Astrocyte of the cerebellum (primary cell): ENCODE measurements at places on chromosomes 11 and 22.
A peak's percentile ranks its signal among the peaks of the same experiment; 100 is the strongest.

GRCh38 chr11:78821371-78822306 is 247.0 kb upstream of the NARS2 start:
- no peak for DNase-seq

GRCh38 chr22:44965171-44965570 is 44.6 kb downstream of the PHF21B start:
- no peak for DNase-seq

DNA sequence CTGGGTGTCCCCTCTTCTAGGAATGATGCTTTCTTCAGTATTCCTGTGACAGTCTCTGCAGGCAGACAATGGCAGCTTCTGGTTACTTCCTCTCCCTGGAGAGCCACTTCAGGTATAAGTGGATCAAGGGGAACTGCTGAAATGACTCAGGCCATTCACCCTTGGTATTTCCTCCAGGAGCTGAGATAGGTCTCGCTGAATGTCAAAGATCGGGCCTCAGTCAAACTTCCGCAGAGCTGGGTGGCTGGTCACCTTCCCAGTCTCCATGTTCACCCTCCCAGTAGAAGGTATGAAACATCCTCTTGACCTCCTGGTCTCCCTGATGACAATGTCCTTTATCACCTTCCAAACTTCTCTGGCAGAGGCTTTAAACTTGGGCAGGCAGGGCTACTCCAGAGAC is 1.8 kb upstream of the ANKK1 start:
- no peak for DNase-seq

- DNase-seq: no peak
Observed at GRCh38 chr11:133814588-133815100, 30.7 kb downstream of the SPATA19 start.

- no peak for DNase-seq
Observed at GRCh38 chr11:88435415-88435814, 97.9 kb upstream of the CTSC start.

DNA sequence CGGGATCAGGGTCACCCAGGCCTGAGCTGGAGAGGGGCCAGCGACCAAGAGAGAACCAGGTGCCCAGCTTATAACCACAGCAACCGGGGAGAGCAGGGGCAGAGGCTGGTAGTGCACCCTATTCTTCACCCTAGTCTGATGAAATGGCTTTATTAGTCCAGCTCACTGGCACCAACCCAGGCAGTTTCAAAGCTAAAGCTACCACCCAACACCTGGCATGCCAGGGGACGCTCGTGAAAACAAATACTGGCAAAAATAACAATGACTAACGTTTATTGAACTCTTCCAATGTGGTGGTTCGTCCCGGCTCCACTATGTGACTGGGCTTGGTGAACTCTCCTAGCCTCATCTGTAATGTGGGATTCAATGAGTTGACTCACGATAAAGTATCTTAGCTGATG is 30.6 kb downstream of the SCGB1A1 start:
- no peak for DNase-seq

GRCh38 chr11:109869536-109869935 is 223.7 kb upstream of the ZC3H12C start:
- no peak for DNase-seq

- DNase-seq: no peak
Observed at GRCh38 chr22:29306175-29306834, at the start of gene GAS2L1. Gene GAS2L1, plus strand, starts transcription at chr22:29306650. Its CDS starts 1,456 bp downstream, at chr22:29308106.

DNA sequence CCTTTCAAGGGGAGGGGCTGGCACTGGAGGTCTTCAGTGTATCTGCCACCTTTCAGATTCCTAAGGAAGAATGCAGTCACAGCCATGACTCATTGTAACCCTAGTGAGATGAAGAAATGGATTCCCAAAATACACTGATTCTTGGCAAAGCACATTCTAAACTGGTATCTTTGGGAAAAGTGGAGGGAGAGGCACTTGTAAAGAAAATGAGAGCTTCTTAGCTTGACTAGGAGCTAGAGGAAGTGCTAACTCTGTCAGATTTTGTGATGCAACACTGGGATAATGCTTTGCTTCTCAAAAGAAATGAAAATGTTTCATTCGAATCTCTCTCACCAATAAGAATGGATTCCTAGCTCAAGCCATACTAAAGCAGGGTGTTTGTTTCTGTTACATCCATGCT is 14.3 kb downstream of the NRIP3 start:
- no peak for DNase-seq

GRCh38 chr11:45657496-45658260 is 7.7 kb downstream of the CHST1 start:
- no peak for DNase-seq

DNA sequence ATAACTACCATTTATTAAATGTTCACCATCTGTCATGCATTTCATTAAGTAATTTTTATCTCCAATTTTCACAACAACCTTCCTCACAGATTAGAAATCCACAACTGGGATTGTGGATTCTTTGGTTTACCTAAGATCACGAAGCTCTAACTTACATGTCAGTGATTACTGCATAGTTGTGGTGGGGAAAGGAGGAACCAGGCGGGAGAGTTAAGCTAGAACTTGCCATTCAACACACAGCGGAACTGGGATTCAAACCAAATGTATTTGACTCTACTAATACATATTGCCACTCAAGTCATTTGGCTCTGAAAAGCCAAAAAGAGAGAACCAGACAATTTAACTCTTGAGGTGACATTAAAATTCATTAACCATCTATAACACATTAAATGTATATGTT is 10.4 kb upstream of the LAYN start:
- no peak for DNase-seq

DNA sequence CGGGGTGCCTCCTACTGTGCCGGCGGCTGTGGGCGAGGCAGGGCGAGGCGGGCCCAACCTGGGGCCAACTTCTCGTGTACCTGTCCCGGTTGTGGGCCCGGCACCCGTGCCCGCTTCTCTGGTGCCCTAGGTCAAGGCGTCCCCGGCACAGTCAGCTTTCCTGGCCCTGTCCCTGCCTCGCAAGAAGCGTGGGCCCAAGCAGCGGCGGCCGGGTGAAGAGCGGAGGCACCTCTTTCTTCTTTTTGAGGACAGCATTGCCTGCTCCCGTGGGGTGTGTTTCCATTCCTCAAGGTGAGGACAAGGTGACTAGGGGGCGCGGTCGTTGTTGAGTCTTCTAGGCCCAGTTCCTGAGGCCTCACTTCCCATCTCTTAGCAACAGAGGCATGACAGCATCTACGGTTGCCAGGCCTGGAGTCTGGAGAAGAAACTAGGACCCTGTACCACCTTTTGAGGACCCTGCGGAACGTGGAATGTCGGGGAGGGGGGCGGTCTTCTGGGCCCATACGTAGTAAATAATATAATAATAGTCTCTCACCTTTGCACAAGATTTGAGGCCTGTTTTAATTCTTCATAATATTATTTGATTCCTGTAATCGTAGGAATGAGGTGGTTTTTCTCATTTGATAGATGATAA is 418 bp downstream of the ACO2 start:
- DNase-seq: no peak

GRCh38 chr22:22164541-22165272 is 79.9 kb upstream of the VPREB1 start:
- no peak for DNase-seq

GRCh38 chr11:100830274-100830673 is 143.2 kb downstream of the ARHGAP42 start:
- peak; percentile 34 for DNase-seq
